ENCODE measurements at places on chromosomes 1 and 21.

- DNase-seq = peak; percentile 70
These were observed 72.0 kb downstream of the MAN1C1 start for GRCh38 chr1:25688390-25689119.

- DNase-seq = peak; percentile 6
These were observed 490.8 kb upstream of the ADGRL4 start for GRCh38 chr1:79497193-79497773.

GRCh38 chr21:41615613-41616012, 107.7 kb upstream of the TMPRSS2 start:
- no peak for DNase-seq

DNA sequence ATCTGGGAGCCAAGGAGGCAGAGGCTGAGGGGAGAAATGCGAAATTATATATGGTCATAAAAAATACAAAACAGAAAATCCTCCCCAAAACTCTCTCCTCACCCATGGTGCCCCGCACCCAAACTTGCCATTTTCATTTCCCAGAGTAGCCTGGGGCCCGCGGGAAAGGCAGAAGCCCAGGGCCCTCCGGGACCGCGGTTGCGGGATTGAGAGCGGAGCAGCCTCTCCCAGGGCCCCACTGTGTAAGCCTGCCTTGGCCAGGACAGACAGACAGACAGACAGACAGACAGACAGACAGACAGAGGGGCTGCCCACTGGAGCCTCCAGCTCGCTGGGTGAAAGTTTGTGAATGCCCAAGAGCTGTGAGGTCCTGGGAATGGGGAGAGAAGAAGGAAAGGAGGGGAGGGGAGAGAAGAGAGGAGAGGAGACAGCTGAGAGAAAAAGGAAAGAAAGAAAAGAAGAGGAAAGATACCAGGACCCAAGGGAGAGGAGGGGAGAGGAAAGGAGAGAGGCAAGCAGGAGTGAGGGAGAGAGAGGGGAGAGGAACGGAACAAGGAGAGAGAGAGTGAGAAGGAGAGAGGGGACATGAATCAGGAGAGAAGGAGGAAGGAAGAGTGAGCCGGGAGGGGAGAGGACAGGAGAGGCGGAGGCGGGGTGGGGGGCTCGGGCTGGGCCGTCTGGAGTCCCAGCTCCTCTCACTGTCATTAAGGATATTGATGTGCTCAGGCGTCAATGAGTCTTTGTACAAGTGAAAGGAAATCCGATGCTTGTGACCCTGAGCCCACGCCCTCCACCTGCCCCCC, 69.3 kb upstream of the CASZ1 start:
- DNase-seq = no peak

DNA sequence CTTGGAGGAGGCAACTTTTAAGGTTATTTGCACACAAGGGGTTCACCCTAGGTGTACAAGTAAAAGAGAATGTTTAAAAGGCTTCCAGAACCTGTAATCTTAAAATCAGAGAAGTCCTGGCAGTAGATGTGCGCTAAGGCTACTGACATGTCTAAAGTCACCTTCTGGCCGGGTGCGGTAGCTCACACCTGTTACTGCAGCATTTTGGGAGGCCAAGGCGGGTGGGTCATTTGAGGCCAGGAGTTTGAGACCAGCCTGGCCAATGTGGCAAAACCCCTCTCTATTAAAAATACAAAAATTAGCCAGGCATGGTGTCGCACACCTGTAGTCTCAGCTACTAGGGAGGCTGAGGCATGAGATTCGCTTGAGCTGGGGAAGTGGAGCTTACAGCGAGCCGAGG, 20.3 kb upstream of the DEGS1 start:
- no peak for DNase-seq

- DNase-seq = no peak
These were observed 228.1 kb downstream of the SDCCAG8 start for GRCh38 chr1:243483952-243484351.

- no peak for DNase-seq
These were observed 19.0 kb downstream of the TGFB2 start for GRCh38 chr1:218364028-218364710.

DNA sequence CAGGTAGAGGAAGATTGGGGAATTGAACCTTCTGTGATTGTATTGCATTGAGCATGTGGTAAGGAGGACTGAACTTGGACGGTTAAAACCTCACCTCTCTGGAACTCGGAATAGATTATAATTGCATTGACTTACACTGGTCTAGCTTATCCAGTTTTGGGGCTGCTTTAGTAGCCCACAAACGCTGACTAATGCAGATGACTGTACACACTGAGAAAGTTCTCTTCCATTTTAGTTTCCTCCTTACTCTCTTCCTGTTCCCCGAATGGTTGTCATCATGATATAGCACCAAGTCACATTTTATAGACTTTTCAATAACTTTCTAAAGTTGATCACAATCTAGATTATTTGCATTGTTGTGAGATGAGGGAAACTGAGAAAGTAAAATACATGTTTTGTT, 78.2 kb downstream of the NFIA start:
- no peak for DNase-seq

DNA sequence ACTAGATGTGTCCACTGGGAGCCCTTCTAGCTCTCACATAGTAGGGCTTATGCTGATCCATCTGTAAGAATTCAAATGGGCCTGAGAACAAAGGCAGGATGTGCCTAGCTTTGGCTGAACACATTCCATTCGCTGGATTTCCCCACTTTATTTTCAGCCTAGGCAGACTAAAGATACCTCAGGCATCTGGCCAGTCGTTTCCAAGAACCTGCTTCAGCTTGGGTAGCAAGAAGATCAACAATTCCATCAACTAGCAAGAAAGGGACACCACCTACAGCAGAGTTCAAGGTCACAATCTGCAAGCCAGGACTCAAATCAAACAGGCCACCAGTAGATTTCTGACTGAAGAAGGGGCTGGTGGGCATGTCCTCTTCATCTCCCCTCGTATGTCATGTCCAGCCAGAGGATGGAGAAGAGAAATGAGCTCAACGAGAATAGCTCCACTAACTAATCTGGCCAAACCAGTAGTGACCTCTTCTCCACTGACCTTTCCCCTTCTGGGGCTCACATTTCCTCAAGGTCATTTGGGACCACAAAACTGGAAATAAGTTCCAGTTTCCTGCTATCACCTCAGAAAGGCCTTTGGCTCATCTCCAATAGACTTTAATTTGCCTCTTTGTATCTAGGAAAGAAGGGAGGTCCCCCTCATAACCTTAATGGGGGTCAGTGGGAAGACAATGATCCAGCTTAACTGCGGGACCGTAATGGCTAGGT, 14.2 kb downstream of the TXNIP start:
- DNase-seq = no peak

- peak; percentile 35 for DNase-seq
These were observed 122.2 kb downstream of the KCNN3 start for GRCh38 chr1:154747740-154748404.

DNA sequence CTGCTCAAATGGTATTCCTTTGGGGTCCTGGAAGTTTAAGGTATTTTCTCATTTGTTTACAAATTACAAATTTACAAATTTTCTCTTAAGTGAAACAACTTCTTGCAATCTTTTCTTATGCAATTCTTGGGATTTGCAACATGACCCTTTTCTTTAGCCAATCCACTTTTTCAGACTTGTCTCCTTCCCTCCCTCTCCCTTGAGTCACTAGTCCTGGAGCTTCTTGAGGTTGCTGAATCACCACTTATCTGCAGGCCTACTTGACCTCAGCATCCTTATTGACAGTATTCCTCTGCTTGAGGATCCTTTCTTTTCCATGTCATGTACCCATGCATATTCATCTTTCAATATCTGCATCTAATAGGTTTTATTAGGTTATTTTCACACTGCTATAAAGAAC, 302.8 kb upstream of the ADAMTS5 start:
- DNase-seq = no peak

- no peak for DNase-seq
These were observed 89.8 kb downstream of the TRIM11 start for GRCh38 chr1:228316589-228317387.

- peak; percentile 58 for DNase-seq
These were observed 5.8 kb upstream of the FAM167B start for GRCh38 chr1:32241001-32241763.

- no peak for DNase-seq
These were observed 40.4 kb downstream of the GATAD2B start for GRCh38 chr1:153882296-153882912.

- DNase-seq = peak; percentile 3
These were observed 193.8 kb downstream of the ZC3H11B start for GRCh38 chr1:219419065-219419464.

GRCh38 chr1:64041371-64042131, 161.9 kb upstream of the UBE2U start:
- no peak for DNase-seq

- DNase-seq = no peak
These were observed 34.3 kb upstream of the RAP1GAP start for GRCh38 chr1:21703318-21703963.

GRCh38 chr1:160471253-160471652, 51.8 kb downstream of the SLAMF6 start:
- no peak for DNase-seq

- no peak for DNase-seq
These were observed 152.9 kb upstream of the TMEM51 start for GRCh38 chr1:15000671-15001070.

- DNase-seq = no peak
These were observed 10.0 kb upstream of the TRIM62 start for GRCh38 chr1:33191731-33192275.

- no peak for DNase-seq
These were observed 647 bp downstream of the S100A8 start for GRCh38 chr1:153389973-153390879.

DNA sequence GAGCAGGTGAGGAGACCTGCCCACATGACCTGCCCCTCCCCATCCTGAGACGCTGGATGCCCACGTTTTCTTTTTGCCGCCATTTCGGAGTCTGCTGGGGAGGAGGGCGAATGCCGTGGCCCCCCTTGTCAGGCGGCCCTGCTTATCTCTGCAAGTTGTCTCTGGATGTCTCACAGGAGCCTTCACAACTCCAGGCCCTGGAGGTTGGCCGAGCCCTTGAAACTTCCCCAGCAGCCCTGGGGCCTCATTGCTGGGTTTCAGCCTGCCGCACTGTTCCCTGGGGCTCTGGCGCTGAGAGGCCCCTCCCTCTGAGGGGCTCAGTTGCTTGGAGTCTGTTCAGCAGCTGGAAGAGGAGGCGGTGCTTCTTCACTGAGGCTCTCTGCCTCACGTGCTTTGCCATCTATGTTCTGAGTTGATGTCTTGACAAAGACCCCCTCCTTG, 29.8 kb upstream of the ZBTB21 start:
- DNase-seq = no peak

DNA sequence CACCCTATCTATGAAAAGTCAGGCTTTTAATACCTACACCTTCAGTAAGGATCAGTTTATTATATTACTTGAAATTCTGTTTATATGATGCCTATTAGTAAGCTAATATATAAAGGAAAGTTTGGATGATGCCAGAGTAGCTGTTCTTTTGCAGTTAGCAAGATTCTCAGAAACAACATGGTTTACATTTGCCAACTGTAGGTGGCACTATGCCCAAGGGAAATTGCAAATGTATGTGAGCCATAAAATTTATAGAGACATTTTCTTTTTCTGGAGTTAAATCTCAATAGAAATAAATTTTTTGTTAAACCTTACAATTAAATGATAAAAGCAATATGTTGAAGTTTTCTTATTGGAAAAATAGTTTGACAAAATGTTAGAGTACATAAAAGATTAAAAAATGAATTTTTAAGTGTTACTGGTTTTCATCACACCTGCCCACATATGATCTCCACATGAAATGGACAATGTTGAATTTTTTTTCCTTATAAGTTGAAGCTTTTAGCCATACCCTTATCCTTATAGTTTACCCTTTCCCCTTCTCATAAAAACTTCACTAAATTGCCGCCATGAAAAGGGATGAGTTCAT, 32.1 kb upstream of the EPHX4 start:
- peak; percentile 12 for DNase-seq

DNA sequence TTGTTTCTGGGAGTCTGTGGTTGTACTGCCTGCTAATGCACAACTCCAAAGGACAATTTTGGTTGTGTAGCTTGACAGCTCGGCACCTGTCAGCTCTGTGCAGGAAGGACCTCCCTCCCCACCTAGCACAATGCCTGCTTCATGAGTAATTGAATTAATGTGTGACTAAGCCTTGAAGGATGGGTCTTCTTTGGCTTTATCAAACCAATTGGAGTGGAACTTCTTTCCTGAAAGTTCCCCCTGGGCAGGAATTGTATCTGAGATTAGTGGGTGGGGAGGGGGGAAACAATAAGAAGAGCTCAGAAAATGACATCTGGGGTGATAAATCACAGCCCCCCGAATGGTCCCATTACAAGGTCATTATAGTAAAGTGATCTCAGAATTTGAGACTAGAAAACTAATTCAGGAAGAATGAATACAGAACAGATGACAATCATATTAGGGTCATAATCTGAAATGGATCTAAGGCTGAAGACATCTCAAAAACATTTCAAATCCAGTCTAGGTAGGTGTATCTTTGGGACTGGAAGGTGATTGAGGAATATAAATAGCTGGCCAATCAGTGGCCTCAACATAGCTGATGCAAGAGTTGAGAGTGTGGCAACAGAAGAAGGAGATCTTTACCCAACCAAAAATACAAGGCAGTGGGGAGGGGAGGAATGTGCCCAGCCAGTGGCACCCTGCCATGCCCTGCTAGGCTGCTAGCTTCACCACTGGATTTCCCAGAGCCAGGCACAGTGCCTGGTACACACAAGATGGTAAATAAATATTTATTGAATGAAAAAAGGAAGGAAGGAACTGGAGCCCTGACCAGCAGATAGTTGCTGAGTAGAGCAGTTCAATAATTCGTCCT, 10.1 kb upstream of the SESN2 start:
- DNase-seq = peak; percentile 25

GRCh38 chr1:70034403-70034802, 171.0 kb downstream of the LRRC40 start:
- peak; percentile 4 for DNase-seq

DNA sequence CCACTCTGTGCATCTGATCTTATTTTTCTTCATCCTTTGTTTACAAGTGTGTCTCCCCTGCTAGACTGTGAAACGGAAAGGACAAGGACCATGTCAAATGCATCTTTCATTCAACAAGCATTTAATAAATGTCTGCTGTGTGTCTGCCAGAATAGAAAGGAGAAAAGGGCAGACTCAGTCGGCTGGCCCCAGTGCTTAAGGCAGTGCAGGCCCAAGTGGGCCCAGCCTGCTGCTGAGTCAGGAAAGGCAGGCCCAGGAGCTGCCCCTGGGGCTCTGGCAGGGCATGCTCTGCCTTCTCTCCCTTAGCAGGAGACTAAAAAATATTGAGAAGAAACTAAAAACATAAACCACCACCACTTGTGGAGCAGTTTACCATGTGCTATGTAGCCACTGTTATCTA, 38.1 kb downstream of the PLEKHA6 start:
- no peak for DNase-seq

GRCh38 chr1:202240956-202241355, 47.4 kb downstream of the LGR6 start:
- no peak for DNase-seq

DNA sequence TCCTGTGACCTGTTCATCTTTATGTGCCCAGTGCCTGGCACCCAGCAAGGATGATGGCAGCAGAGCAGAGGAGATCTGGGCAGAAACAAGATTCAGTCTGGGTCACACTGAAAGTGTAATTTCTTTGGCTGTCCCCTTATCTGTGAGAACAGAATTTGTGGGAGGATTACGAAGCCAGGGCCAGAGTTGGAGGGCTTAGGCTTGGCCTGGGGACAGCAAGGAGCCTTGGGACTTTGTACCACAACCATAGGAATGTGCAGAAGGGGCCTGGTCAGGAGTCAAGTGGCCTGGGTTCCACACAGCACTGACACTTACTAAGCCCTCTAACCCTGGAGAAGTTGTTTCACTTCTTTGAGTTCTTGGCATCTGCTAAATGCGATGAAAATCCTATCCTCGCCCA, 12.8 kb downstream of the PMVK start:
- no peak for DNase-seq

- DNase-seq = no peak
These were observed 58.2 kb downstream of the MAN1C1 start for GRCh38 chr1:25674807-25675084.
